ENCODE measurements at places on chromosomes 6 and 20. TPM values are rescaled to one million over a fixed set of nuclear protein-coding genes. Genes with fewer than 3 reads are reported as not detected.

DNA sequence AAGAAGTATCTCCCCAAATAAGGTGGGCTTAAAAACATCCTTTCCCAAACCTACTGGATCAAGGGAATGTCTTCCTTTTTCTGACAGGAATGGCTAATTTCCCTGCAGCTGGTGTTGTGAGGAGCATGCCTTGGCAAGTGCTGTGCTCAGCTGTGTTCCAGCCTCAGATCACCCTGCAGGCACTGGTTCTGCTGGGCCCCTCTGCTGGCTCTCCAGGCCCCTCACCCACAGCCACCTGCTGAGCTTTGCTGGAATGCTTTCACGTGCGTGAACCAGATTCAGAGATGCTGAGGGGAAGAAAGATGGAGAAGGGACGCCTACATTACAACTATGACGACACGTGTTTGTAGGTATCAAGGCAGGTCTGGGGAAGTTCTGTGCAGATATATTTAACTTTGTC is 71.3 kb upstream of the FOXC1 start:
- DNase-seq: no peak

GRCh38 chr6:69294862-69295261 is 501.9 kb downstream of the LMBRD1 start:
- DNase-seq: no peak

- no peak for DNase-seq
Measured at GRCh38 chr6:10558565-10558964, 37.4 kb downstream of the GCNT2 start.

GRCh38 chr20:22962567-22963439 is 72.3 kb upstream of the SSTR4 start:
- no peak for DNase-seq

DNA sequence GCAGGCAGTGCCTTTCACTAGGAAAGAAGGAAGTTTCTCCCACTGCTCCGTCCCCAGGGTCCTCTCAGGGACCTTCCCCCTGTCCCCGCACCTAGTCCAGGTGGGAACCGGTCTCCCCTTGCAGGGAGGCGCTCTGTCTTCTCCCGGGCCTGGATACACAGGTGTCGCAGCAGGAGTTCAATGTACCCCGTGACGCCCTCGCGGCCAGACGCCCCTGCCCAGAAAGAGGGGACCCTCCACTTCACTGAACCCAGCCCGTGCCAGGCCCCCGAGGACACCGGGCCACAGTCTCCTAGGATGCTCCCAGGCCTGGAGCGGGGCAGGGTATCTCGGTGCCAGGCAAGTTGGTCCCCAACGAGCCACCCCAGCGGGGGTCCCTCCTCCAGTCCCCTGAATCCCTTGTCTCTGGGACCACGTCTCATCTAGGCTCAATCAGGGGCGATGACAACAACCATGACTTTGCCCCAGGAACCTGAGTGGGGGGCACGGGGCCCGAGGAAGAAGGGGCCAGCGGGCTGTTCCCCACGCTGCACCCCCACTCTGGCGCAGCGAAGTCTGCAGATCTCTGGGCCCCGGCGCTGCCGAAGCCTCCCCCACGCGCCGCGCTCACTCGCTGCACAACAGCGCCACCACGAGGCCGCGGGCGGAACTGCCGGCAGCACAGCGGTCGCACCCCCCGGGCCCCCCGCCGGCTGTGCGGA is 103.0 kb downstream of the EDN3 start:
- peak; percentile 66 for DNase-seq

- no peak for DNase-seq
Measured at GRCh38 chr20:57361517-57361916, 10.5 kb downstream of the RAE1 start.

DNA sequence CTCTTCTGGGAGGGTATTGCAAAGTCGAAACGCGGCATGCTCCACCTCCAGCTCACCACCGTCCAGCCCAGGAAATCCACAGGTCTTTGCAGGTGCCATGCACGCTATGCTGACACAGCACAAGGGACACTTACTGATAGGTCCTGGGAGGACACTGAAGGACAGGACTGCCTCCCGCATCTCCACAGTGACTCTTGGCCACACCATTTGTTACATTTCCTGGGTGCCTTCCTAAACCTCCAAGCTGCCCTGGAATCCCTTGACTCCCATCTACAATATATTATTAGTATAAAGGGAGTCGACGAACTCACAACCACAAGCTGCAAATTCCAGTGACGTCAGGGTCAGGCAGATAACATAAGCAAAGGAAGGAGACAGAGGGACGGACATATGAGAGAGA is 106.9 kb downstream of the JPH2 start:
- DNase-seq: no peak

GRCh38 chr20:25051386-25052155 is 6.4 kb downstream of the ACSS1 start:
- DNase-seq: no peak

- no peak for DNase-seq
Measured at GRCh38 chr6:141364232-141364631, 768.5 kb upstream of the GJE1 start.

Gene KIAA0408
- 12.2 TPM for total RNA-seq

Gene MCM9
- total RNA-seq: 15.7 TPM

Gene TOX2
- 4.6 TPM for total RNA-seq
